ENCODE measurements at places on chromosomes 7 and 10.

GRCh38 chr10:75655791-75656451, 224.5 kb downstream of the LRMDA start:
- no peak for DNase-seq

DNA sequence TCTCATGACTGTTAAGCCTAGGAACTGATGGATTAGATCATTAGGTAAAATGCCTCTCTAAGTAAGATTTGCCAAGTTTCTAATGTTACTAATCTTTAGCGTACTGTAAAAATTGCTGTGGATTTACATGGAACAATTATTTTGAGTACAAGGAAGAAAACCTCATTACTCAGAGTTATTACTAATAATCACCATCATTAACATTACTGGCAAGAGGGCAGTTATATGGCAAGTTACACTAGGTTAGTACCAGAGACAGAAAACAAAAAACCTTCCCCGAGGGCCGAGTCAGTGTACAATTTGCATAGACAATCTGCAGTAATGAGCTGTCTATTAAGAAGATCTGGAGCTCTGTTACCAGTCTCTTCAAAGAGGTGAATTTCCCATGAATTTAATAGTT, 775.6 kb downstream of the GATA3 start:
- DNase-seq: no peak

- no peak for DNase-seq
Observed at GRCh38 chr7:19537942-19538401, 170.9 kb downstream of the POLR1F start.

- DNase-seq: no peak
Observed at GRCh38 chr7:111528331-111528730, 34.0 kb downstream of the IMMP2L start.

GRCh38 chr7:264541-265191, 25.3 kb upstream of the FOXL3 start:
- no peak for DNase-seq

- no peak for DNase-seq
Observed at GRCh38 chr7:115106316-115106715, 184.4 kb downstream of the MDFIC start.

- DNase-seq: no peak
Observed at GRCh38 chr7:137948083-137948844, 53.6 kb downstream of the CREB3L2 start.

All from caudate nucleus (tissue), 63 donors.